ENCODE measurements at places on chromosomes 6 and 20. TPM values are rescaled to one million over a fixed set of nuclear protein-coding genes. Genes with fewer than 3 reads are reported as not detected.

Gene PSMB8
- total RNA-seq = 77.3 TPM

Gene PET117
- total RNA-seq = 13.9 TPM

Gene CLDN20
- total RNA-seq = not detected

Gene DNAH8
- under 0.01 TPM for total RNA-seq

Gene TP53INP2
- 6.4 TPM for total RNA-seq

Gene WDR27
- total RNA-seq = 23.3 TPM

Gene SOX4
- 38.1 TPM for total RNA-seq

Gene DDO
- total RNA-seq = 8.7 TPM

Gene CTSA
- 116 TPM for total RNA-seq

Gene PDE10A
- under 0.01 TPM for total RNA-seq

All from fibroblast of lung (primary cell).